ENCODE measurements at places on chromosomes 1 and 21.
A peak's percentile ranks its signal among the peaks of the same experiment; 100 is the strongest.

GRCh38 chr1:116850436-116850835 lies 59.3 kb upstream of the PTGFRN start:
- DNase-seq: peak; percentile 49

GRCh38 chr1:76759171-76759860 lies 108.0 kb upstream of the ST6GALNAC5 start:
- no peak for DNase-seq

GRCh38 chr1:109913360-109913879 lies 2.8 kb downstream of the CSF1 start:
- DNase-seq: no peak

- DNase-seq: no peak
Measured at GRCh38 chr1:165577707-165578106, 33.9 kb downstream of the LRRC52 start.

DNA sequence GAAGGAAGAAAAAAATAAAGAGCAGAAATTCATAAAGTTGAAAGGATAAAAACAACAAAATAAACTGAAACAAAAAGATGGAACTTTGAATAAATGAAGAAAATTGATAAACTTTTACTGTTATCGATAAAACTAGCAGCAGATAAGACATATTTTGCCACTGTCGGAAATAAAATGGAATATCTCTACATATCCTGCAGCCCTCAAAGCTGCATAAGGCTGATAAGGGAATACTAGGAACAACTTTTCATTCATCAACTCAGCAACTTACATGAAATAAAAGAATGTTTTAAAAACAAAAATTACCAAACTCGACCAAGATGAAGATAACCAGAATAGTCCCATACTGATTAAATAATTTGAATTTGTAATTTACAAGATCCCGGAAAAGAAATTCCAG lies 48.0 kb upstream of the GRIK1 start:
- DNase-seq: no peak

Data from RPMI7951 (cell line).